ENCODE measurements at places on chromosomes 2 and 18. TPM values are rescaled to one million over a fixed set of nuclear protein-coding genes. Genes with fewer than 3 reads are reported as not detected.

GRCh38 chr2:220887271-220887870, 684.7 kb downstream of the EPHA4 start:
- DNase-seq: no peak

- no peak for DNase-seq
Observed at GRCh38 chr2:47023332-47023731, 107.7 kb upstream of the MCFD2 start.

DNA sequence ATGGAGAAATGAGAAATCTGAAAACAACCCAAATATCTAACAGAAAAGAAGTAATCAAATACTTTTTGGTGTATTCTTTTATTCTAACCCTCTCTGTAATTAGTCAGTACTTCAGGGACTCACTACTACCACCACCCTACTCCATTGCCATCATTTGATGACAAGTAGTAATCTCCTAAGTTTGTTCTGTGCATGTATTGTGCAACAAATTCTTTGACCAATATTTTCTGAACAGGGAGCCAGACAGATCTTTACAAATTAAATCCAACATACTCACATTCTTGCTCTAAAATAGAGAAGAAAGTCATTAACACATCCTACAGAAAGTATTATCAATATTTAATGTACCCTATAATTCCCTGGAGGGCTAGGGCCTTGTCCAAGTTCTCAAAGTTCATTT, 1416.4 kb downstream of the DSC3 start:
- DNase-seq: no peak

ALPI gene
- total RNA-seq: not detected

GRCh38 chr2:160406591-160407392, 86.8 kb downstream of the RBMS1 start:
- peak; percentile 82 for DNase-seq

DNA sequence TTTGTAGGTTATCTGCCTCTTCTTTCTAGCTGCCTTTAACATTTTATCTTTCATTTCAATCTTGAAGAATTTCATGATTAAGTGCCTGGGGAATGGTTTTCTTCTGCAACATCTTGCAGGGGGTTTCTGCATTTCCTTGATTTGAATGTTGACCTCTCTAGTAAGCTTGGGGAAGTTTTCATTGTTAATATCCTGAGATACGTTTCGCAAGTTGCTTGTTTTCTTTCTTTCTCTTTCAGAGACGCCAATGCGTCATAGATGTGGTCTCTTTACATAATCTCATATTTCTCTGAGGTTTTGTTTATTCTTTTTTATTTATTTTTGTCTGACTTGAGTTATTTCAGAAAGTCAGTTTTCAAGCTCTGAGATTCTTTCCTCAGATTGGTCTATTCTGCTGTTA, 225.7 kb downstream of the XIRP2 start:
- DNase-seq: no peak

GRCh38 chr2:19282305-19282704, 76.1 kb downstream of the OSR1 start:
- DNase-seq: no peak

MFF gene
- 78.3 TPM for total RNA-seq

DNA sequence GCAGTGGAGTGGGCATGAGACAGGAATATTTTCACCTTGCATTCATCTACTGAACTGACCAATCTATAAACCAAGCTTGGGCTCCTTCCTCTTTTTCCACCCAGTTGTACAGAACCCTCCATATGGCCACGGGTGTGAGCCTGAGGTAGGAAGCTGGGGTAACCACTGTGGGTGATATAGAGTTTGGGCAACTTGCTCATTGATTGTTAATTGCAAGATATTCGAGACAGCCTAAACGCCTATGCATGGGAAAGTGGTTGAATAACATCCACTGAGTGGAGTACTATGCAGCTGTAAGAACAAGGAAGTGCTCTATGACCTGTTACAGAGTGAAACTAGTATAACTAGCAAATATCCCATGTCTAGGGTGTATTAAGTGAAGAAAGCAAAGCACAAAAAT, 7.3 kb upstream of the VAPA start:
- no peak for DNase-seq

- DNase-seq: no peak
Observed at GRCh38 chr18:29496152-29496680, 1319.3 kb upstream of the CDH2 start.

CAVIN2 gene
- not detected for total RNA-seq

GRCh38 chr2:1561811-1562421, 148.7 kb downstream of the TPO start:
- no peak for DNase-seq

GRCh38 chr18:24016643-24017042, 2.1 kb downstream of the TTC39C start:
- no peak for DNase-seq

- peak; percentile 86 for DNase-seq
Observed at GRCh38 chr2:7825591-7826312, 856.1 kb upstream of the ID2 start.

- no peak for DNase-seq
Observed at GRCh38 chr2:59720296-59720866, 833.1 kb downstream of the BCL11A start.

DNA sequence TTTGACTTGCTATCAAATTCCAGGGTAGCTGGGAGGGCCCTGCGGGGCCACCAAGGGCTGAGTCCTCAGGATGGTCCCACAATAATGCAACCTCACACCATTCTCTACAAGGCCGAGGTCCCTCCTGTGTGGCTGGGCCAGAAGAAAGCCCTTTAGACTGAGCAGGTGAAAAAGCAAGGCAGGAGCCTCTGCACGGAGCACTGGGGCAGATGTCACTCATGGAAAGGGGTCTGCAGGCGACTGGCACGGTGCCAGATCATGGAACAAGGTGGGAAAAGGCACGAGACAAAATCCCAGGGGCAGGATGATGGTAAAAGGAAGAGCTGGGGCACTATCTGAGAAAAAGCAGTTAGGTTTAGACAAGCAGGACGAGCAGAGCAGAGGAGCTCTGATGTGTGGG, 16.1 kb downstream of the HJURP start:
- DNase-seq: no peak

DNA sequence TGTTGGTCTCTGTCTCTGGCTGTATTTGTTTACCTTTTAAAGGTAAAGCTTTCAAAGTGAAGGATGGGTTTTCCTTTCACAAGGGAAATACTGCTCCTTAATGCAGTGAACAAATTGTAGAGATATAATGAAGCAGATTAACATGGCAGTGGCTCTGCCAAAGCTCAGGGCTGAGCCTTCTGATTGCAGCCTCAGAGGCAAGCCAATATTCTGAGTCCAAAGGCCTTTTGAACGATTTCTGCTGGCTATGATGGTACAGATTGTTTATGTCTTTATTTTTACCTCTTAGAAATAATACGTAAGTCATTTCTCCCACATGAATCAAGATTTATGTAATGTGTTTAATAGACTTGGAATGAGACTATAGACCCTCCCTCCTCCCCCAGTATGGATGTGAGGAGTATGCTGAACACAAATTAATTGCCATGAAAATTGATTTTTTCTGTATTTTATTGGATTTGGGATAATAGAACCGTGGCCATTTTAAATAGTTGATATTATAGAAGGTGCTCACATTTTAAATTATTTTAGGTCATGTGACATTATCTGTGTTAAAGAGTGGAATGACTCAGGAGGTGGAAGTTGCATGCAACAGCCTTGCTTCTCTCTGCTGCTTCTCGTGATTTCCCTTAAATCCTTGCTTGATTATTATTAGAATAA, 772 bp downstream of the SCN2A start:
- no peak for DNase-seq

LIMS3 gene
- total RNA-seq: 0.18 TPM

DNA sequence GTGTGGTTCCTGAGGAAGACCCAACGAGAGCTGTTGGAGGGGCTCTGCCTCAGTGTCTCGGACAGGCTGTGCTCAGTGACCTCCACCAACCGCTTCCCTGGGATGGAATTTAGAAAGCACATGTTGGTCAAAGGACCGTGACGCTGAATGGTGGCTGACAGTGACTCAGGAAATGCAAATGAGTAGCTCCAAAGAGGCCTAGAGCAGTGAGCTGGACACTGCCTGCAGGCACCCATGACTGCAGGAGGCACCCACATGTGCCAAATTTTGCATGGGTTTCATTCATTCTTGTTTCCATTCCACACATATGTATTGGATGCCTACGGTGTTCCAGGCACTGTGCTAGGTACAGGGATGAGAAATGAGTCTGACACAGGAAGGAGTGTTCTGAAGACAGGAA, 46.4 kb downstream of the ACKR3 start:
- no peak for DNase-seq

DNA sequence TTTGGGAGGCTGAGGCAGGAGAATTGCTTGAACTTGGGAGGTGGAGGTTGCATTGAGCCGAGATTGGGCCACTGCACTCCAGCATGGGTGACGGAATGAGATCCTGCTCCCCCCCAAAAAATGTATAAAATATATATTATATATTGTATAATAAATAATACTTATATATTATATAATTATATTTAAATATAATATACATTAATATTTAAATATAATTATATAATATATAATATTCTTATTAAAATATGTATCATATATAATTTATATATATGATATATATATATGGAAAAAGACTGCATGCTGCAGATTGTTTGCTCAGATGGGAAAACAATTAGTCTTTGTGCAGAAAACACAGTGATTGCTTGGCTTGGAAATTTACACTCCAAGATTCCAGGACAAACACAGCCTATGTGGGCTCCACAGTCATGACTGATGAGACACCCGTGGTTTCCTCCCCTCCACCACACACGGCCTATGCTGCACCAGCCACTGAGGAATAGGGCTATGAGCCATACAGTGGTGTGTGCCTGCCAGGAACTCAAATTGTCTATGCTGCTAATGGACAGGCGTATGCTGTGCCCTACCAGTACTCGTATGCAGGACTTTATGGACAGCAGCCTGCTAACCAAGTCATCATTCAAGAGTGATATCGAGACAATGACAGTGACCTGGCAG, 30.0 kb downstream of the PMAIP1 start:
- peak; percentile 45 for DNase-seq

GRCh38 chr2:160252900-160253299, 52.8 kb upstream of the ITGB6 start:
- no peak for DNase-seq

- no peak for DNase-seq
Observed at GRCh38 chr2:8987410-8987809, 16.1 kb downstream of the MBOAT2 start.

DNA sequence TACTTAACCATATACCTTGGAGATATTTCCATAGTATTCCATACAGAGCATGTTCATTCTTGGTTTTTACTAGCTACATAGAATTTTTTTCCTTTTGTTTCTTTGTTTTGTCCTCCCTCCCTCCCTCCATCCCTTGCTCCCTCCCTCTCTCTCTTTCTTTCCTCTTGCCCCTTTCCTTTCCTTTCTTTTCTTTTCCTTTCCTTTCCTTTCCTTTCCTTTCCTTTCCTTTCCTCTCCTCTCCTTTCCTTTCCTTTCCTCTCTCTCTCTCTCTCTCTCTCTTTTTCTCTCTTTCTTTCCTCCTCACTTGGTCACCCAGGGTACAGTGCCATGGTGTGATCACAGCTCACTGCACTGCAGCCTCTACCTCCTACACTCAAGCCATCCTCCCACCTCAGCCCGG, 28.3 kb downstream of the RPL37A start:
- no peak for DNase-seq

GRCh38 chr18:2545155-2545554, 26.1 kb downstream of the METTL4 start:
- no peak for DNase-seq

BOLL gene
- total RNA-seq: not detected

SPTBN1 gene
- 86.8 TPM for total RNA-seq

- no peak for DNase-seq
Observed at GRCh38 chr18:28115149-28115550, 61.8 kb downstream of the CDH2 start.

NPPC gene
- 0.46 TPM for total RNA-seq

DNA sequence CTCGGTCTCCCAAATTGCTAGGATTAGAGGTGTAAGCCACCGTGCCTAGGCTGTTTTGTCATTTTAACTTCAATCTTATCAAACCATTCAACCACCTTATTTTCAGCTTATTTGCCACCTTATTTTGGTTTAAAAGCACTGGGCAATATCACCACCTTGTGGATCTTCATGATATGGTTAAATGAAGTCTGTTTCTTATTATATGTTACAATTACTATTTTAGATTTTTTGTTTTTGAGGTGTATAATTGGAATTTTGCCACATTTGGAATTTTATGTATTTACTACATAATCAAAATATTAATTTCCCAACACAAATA, 43.8 kb upstream of the SCN9A start:
- no peak for DNase-seq

GRCh38 chr18:32674491-32674890, 98.3 kb downstream of the KLHL14 start:
- no peak for DNase-seq

DNA sequence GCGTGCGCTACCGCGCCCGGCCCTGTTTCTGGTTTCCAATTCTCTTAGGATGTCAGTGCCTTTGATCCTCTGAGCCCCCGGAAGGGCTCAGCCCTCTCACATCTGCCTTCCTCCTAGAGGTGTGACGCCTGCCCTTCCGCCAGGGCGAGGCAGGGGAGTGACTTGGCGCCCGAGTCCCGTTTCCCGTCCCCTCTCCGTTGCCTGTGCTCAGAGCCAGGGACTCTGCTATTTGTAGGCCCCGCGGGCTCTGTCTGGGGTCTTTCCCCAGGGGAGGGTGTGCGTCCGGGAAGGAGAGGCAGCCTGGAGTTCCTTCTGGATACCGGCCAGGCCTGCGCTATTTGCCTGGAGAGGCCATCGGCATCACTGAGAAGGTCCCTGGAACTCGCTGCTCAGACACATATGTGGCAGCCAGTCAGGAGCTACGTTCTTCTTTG, 103.7 kb upstream of the TAF1B start:
- peak; percentile 73 for DNase-seq
